Activated B cell treated with CpG ODN at 0.5 μM for 24 hours (primary cell): ENCODE measurements at places on chromosomes 11 and 22. TPM values are rescaled to one million over a fixed set of nuclear protein-coding genes. Genes with fewer than 3 reads are reported as not detected.

DNA sequence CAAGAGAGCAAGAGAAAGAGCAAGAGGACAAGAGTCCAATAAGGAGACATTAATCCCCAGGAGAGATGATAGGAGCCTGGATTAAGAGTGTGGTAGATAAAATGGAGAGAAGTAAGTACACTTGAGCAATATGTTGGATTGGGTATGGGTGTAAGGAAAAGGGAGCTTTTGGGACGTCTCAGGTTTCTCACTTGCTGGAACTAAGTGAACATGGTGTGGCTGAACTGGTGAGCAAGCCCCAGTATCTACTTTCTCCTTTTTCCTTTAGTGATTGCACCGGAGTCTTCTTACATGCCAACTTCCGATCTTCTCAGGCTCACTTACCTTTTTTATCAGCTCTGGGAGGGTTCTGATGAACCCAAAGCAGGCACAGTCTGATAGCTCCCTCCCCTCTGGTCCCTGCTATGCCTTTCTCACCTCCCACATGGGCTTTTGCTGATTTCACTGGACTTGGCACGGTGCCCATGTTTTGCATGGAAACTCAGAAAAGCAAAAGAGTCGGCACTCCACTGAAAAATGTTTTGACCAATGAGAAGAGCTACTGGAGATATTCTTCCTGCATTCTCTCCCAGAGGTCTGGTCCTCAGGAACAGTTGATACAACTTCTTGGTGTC lies 14.5 kb upstream of the APLNR start:
- no peak for DNase-seq

GRCh38 chr22:31728857-31729256 lies 21.1 kb downstream of the PRR14L start:
- no peak for DNase-seq

GRCh38 chr11:73213196-73214143 lies 4.6 kb upstream of the P2RY2 start:
- DNase-seq, result no peak

GRCh38 chr11:30938810-30939209 lies 352.7 kb upstream of the MPPED2 start:
- DNase-seq, result no peak

GRCh38 chr11:112302226-112302868 lies 41.7 kb upstream of the PLET1 start:
- no peak for DNase-seq

- no peak for DNase-seq
Measured at GRCh38 chr11:35295751-35296150, 123.6 kb downstream of the SLC1A2 start.

GRCh38 chr22:39446239-39446721 lies 10.5 kb upstream of the MGAT3 start:
- DNase-seq, result peak; percentile 51

DNA sequence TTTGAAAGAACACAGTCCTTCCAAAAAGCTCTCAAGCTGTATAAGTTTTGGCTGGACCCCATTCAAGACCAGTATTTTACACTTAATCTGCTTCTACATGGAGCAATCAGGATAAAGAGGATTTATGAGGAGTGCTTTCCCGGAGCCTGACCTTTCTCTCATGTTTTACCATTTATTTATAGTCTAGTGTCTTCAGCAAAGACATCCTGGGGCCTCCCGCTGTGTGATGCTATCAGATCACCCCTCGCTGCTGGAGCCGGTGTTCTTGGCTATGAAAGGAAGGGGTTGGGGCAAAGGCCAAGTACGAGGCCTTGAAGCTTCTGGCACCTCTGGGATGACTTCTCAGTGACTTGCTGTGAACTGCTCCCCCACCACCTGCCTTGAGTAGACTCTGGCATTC lies 189.6 kb downstream of the ADAMTS15 start:
- no peak for DNase-seq

DNA sequence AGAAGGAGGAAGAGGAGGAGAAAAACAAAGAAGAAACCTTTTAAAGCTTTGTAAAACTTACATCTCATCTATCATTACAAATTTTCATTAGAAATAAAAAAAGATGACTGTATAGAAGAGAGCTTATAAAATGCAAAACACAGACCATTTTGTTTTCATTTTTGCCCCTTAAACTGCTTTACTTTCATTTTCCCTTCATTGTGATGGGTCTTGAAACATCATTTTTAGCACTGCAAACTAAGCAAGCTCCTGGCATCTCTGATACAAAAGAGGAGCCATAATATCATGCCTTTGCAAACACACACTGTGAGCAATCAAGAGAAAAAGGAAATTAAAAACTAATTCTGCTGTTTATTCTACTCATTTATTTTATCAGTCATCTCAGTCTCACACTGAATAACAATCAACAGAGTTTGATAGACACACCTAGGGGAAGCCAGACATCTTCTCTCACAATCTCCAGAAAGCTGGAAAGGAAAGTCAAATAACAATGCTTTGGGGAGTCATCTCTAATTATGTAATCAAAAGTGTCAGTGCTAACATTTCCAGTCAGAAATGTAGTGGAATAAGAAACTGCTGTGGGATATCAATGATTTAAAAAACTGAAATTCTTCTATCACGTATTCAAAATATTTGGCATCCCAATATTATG lies 467.7 kb upstream of the FAT3 start:
- DNase-seq, result no peak

- DNase-seq, result no peak
Measured at GRCh38 chr22:35113341-35113740, 47.4 kb downstream of the ISX start.

GRCh38 chr11:113241636-113242054 lies 72.7 kb upstream of the TTC12 start:
- DNase-seq, result no peak

DNA sequence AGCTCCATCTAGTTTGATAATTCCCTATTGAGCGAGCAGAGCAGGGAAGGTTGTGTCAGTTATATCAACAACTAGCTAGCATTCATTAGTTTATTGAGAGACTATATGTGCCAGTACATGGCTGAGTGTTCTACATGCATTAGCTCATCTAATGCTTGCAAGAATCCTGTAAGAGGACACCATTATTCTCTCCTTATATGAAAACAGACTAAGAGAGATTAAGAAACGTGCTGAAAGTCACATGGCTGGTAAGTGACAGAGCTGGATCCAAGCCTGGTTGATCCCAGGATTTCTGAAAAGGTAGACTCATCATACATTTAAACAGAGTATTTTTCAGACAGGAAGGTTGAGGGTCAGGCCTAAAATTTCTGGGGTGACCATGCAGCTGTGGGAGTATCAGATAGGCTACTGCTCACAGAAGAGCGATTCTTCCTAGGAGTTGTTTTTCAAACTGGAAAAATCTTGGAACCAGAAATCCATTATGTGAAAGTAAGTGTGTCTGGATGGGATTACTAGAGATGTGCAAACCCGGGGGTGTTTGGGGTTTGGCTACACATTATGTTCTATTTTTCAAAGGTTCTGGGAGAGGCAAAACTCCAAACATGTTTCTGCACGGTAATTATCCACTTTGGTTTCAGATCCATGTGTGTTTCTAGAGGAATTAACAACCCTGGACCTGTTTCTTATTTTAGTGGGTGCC lies 213.3 kb downstream of the FAM76B start:
- no peak for DNase-seq

DNA sequence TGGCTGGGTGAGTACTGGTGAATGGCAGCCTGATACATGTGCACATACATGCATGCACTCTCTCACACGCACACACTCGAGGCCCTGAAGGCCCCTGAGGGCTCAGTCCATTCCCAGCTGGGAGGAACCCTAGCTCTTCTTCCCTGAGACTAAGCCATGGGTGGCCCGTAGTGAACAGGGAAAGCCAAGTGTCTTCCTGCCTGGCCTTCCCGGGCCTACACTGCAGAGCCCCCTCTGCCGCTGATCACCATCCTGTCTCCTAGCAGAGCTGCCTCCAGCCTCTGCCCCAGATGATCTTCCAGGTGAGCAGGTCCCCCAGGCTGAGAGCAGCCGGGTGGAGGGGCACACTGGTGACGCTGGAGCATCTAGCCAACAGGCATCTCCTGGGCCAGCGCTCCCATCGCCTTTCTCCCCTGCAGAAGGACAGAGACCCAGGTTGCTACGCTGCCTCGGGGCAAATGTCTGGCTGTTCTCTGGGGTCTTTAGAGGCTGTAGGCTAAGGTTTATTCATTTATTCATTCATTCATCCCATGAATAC lies 57.3 kb downstream of the CD82 start:
- no peak for DNase-seq

GRCh38 chr11:1156506-1157340 lies 1.0 kb upstream of the MUC5AC start:
- DNase-seq, result no peak

GRCh38 chr11:72236774-72237111 lies 7.2 kb downstream of the PHOX2A start:
- DNase-seq, result no peak

GRCh38 chr11:134382830-134383229 lies 29.2 kb downstream of the B3GAT1 start:
- no peak for DNase-seq

DNA sequence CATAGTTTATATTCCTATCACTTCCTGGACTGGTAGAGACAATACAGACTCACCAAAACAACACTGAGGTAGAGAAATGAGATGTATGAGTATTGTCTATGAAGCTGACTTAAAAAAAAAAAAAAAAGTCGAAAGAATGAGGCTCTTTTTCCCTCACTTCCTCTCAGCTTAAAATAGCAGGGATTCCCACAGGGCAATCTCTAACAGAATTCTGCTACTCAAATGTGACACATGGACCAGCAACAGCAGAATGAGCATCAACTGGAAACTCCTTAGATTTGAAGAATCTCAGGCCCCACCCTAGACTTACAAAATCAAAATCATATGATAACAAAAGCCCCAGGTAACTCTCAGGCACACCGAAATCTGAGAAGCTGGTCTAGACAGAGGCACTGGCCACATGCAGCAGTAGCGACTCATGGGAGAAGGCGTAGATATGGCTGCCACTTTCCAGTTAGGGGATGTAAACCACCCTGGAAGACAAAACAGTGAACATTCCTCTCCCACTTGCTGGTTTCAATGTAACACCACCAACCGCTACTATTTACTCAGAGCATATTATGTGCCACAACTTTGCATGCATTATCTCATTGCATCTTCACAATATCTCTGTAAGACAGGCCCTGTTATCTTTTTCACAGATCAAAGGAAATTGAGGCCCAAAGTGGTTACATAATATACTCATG lies 128.0 kb downstream of the RBFOX2 start:
- no peak for DNase-seq

- DNase-seq, result no peak
Measured at GRCh38 chr11:134346101-134346975, 14.6 kb downstream of the GLB1L2 start.

DNA sequence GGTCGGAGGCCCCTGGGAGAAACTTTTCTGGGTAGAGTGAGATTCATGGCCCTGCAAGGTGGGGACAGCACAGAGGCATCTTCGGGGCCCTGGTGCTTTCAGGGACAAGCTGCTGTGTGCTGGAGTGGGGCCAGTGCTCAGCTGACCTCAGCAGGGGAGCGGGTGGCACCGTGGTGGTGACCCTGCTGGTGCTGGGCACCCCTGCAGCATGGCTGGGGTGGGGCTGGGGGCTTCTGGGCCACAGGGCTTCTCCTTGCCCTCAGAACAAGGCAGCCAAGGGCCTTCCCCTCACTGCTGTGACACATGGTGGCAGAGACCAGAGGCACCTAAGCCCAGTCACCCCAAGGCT lies 24.9 kb upstream of the GNB1L start:
- no peak for DNase-seq

DNA sequence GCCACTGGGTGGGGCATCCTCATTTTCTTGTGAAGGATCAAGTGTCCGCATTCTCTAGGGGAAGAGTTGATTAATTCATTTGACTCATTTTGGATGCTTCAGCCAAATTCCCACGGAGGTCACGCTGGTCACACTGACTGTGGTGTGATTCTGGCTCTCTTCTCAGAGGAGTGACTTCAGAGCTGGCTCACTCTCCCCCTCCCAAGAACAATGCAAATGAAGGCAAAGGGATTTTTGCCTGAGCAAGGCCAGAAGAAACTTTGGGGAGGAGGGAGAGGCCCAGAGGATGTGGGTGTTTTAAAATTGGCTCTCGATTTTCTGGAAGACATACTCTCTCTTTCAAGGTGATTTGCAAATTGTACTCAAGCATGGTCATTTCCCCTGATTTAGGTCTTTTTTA lies 51.1 kb upstream of the LMO2 start:
- DNase-seq, result no peak

- DNase-seq, result no peak
Measured at GRCh38 chr11:76628408-76628947, 42.1 kb downstream of the LRRC32 start.

DNA sequence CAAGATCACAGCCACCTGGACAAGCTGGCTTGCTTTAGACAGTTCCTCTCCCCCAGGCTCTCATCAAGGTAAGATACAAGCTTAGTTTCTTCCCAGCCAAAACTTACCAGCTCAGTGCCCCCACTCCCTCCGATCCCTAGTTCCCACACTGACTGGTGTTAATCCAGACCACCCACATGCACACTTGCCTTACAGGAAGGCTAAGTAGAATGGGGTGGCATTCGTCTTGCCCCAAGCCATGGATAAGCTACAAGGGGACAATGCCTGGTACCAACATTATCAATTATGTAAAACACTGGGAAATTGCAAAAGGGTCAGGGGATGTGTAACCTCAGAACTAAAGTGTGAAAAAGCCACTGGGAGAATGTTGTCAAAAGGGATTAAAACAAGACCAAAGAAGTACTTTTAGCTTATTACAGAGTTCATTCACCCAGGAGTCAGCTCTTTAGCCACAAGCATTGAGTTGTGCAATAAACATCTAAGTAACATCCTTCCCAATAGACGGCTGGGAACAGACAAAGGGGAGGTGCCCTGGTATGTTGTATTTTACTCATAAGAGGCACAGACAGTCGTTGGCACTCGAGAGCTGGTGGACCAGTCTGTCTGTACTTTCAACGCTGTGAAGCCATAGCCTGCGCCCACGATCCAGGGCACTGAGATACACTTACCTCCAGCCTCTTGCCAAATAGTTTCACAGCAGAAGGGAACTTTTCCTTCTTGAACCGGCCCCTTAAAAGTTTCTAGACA lies 1.1 kb downstream of the DHCR7 start:
- DNase-seq, result no peak

DNA sequence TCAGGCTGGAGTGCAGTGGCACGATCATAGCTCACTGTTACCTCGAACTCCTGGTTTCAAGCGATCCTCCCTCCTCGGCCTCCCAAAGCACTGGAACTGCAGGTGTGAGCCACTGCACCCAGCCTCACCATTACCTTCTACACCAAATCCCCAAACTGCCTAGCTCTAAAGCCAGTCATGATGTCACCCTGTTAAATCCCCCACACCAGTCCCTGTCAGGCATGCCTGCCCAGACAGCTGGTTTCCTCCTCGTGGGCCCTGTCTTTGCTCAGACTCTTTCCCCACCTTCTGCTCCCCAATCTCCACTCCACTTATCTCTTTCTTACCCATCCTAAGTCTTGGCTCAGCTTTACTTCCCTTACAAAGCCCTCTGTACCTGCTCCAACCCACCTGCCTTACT lies 12.5 kb upstream of the EXPH5 start:
- DNase-seq, result no peak

- no peak for DNase-seq
Measured at GRCh38 chr11:66861774-66862558, 5.1 kb downstream of the LRFN4 start.

- DNase-seq, result no peak
Measured at GRCh38 chr11:64071849-64072248, 36.1 kb downstream of the FLRT1 start.

- DNase-seq, result no peak
Measured at GRCh38 chr11:46917762-46918082, 628 bp downstream of the LRP4 start.

Gene SOX6
- not detected in 2 replicates for total RNA-seq

Gene MS4A15
- total RNA-seq, result not detected in 2 replicates

Gene FGF19
- total RNA-seq, result not detected in 2 replicates

Gene DCDC1
- not detected in 2 replicates for total RNA-seq

Gene OR2AG2
- total RNA-seq, result 0.07 TPM in 1 of 2 replicates, not detected in the other

Gene GTSE1
- total RNA-seq, result 0.34 and 0.95 TPM in 2 replicates

Gene TANGO2
- total RNA-seq, result 46.1 and 47.2 TPM in 2 replicates

Gene RASD2
- total RNA-seq, result not detected in 2 replicates

Gene SLN
- not detected in 2 replicates for total RNA-seq
